Panc1 (cell line): ENCODE measurements at places on chromosomes 11 and 22. TPM values are rescaled to one million over a fixed set of nuclear protein-coding genes. Genes with fewer than 3 reads are reported as not detected.

The TBC1D22A gene
- 28.7 TPM for total RNA-seq

The MCHR1 gene
- not detected for total RNA-seq

The OR8G1 gene
- total RNA-seq = not detected

The MRGPRF gene
- 0.36 TPM for total RNA-seq

The CABP4 gene
- not detected for total RNA-seq

The CCDC87 gene
- 2.0 TPM for total RNA-seq

The BRSK2 gene
- total RNA-seq = 32.2 TPM

GRCh38 chr11:132576706-132577105, 955.6 kb downstream of the OPCML start:
- DNase-seq = no peak

DNA sequence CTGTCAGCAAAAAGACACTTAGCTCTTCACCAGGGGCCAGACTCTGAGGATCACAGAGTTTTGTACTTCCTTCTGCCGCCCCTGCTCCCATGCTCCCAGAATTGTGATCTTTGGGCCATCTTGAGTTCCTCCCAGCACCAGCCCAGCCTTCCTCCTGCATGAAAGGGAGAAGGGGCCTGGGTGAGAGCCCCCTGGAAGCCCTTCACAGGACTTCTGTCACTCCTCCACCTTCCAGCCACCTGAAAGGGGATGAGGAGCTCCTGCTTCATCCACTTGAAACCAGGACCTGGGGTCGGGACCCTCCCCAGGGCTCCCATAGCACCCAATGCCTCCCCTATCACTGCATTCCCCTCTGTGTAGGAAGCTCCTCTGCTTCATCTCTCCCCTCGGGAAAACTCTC, 174.2 kb downstream of the BUD13 start:
- no peak for DNase-seq

- DNase-seq = no peak
Observed at GRCh38 chr22:28021998-28022660, 103.1 kb upstream of the PITPNB start.

DNA sequence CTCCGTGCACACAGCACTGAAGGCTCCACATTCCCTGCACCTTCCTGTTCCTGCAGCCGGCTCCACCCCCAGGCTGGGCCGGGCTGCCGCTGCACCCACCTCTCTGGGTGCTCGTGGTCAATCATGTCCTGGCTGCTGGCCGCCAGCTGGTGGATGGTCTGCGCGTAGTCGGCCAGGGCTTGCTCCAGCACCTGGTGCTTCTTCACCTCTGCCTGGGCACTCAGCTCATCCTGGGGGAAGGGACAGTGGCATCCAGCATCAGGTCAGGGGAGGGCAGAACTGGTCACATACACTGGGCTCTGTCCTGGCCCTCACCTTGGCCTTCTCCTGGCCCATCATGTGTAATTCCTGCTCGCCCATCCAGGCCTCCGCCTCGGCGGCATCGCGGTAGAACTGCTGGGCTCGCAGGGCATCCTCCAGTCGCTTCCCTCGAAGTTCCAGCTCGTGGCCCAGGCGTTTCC, 15.2 kb upstream of the RBM4B start:
- no peak for DNase-seq

DNA sequence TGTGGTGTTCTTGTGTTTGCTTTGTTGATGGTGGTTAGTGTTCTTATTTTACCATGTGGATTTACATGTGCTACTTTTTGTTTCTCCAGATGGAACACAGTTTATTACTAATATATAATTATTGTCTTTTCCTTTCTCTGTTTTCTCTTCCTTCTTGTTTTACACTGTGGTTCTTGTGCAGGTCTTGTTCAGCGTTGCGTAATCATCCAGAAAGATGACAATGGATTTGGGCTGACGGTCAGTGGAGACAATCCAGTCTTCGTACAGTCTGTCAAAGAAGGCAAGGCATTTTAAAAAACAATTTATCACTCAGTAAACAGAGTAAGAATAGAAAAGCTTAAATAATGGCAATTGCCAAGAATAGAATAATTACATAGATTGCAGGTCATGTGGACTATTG, 84.4 kb downstream of the ARHGEF12 start:
- DNase-seq = no peak

- DNase-seq = no peak
Observed at GRCh38 chr11:35318977-35319925, 100.1 kb downstream of the SLC1A2 start.

DNA sequence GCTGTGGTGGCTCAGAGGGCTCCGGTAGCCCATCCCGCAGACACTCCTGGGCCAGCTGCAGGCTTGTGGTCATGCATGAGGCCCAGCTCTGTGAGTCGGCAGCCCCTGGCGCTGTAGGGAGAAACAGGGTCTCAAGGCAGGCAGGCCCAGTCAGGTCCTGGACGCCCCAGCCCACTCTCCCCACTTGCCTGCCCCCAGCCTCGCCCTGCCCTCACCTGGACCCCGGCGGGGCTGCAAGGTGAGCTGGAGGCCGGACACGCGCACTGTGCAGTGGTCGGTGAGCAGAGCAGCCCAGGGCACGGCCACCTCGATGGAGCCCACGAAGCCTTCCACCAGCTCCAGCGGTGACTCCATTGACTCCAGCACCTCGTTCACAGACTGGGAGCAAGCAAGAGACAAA, 2.9 kb downstream of the ATG2A start:
- DNase-seq = no peak

- DNase-seq = no peak
Observed at GRCh38 chr11:110919241-110919922, 207.1 kb upstream of the ARHGAP20 start.

GRCh38 chr11:1873048-1873812, 18.5 kb downstream of the PRR33 start:
- DNase-seq = no peak

- DNase-seq = no peak
Observed at GRCh38 chr11:77580712-77581337, 8.9 kb upstream of the AQP11 start.

GRCh38 chr22:43901976-43902643, 10.3 kb upstream of the PNPLA5 start:
- no peak for DNase-seq

GRCh38 chr11:69667619-69668604, 7.2 kb downstream of the LTO1 start:
- no peak for DNase-seq
